ENCODE measurements at places on chromosomes 1 and 21. TPM values are rescaled to one million over a fixed set of nuclear protein-coding genes. Genes with fewer than 3 reads are reported as not detected.
A peak's percentile ranks its signal among the peaks of the same experiment; 100 is the strongest.

GRCh38 chr1:66535061-66535460, 1.1 kb downstream of the SGIP1 start:
- H3K4me3 ChIP-seq = peak overlapping the region; percentile 25
- H3K36me3 ChIP-seq = no peaks in the 10 kb centered on the region
- DNase-seq = no peak
- H3K27ac ChIP-seq = no peak overlapping the region

GRCh38 chr1:186762653-186763052, 66.1 kb upstream of the PLA2G4A start:
- no peak overlapping the region for H3K27ac ChIP-seq
- H3K36me3 ChIP-seq = no peaks in the 10 kb centered on the region
- no peak for DNase-seq

GRCh38 chr1:85042413-85042812, 5.9 kb downstream of the MCOLN3 start:
- no peaks in the 10 kb centered on the region for H3K36me3 ChIP-seq
- no peak overlapping the region for H3K4me3 ChIP-seq
- no peaks in the 10 kb centered on the region for H3K27me3 ChIP-seq
- no peak overlapping the region for H3K27ac ChIP-seq

DNA sequence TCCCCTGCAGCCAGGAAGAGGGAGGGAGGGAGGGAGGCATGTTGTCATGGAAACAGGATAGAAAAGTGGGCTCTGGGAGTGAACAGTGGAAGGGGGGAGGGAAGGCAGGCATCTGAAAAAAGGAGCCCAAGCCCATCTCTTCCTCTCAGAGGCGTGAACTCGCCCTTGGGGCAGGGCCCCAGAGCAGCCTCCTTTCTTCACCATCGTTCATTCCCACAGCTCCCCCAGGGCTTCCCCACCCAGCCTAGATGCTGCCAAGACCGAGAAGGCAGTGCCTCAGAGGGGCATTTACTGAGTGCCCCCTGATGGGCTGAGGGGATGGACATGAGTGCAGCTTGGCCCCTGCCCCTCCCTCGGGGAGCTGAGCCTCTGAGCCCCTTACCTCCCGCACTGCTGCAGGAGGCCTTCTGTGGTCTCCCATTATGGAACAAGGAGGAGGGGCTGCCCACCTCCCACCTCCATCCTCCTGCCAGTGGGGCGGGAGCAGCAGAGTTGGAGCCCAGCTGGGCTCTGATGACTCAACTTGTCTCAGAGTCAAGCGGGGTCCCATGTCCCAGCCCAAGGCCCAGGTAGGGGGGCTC, 39.1 kb upstream of the KIF21B start:
- H3K36me3 ChIP-seq = no peaks in the 10 kb centered on the region
- no peak overlapping the region for H3K27ac ChIP-seq
- H3K27me3 ChIP-seq = no peaks in the 10 kb centered on the region
- no peak overlapping the region for H3K4me3 ChIP-seq
- no peaks in the 10 kb centered on the region for H3K4me1 ChIP-seq
- DNase-seq = no peak

- H3K36me3 ChIP-seq = no peaks in the 10 kb centered on the region
- no peak for DNase-seq
- no peak overlapping the region for H3K4me3 ChIP-seq
- no peak overlapping the region for H3K27ac ChIP-seq
- peaks cover 55% of the 10 kb centered on the region for H3K4me1 ChIP-seq
Measured at GRCh38 chr1:1439546-1440261, 4.2 kb downstream of the VWA1 start.

Gene NR1I3
- total RNA-seq = not detected

DNA sequence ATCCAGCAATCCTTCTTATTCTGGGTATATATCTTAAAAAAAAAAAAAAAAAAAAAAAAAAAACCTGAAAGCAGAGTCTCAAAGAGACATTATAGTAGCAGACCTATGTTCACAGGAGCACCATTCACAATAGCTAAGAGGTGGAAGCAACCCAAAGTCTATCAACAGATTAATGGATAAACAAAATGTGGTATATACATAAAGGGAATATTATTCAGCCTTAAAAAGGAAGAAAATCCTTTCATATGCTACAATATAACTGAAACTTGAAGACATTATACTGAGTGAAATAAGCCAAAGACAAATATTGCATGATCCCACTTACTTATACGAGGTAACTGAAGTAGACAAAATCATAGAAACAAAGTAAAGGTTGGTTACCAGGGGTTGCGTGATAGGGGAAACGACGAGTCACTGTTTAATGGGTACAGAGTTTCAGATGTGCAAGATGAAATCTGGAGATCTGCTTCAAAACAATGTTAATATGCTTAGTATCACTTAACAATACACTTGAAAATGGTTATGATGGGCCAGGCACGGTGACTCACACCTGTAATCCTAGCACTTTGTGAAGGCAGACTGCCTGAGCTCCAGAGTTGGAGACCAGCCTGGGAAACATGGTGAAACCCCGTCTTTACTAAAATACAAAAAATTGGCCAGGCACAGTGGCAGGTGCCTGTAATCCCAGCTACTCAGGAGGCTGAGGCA, 29.5 kb downstream of the PIK3R3 start:
- H3K27ac ChIP-seq = no peak overlapping the region
- no peak overlapping the region for H3K4me3 ChIP-seq
- no peaks in the 10 kb centered on the region for H3K27me3 ChIP-seq
- no peak for DNase-seq
- H3K4me1 ChIP-seq = no peaks in the 10 kb centered on the region

- no peak overlapping the region for H3K4me3 ChIP-seq
- H3K27ac ChIP-seq = no peak overlapping the region
- H3K4me1 ChIP-seq = no peaks in the 10 kb centered on the region
Measured at GRCh38 chr1:2787163-2787911, 14.2 kb downstream of the TTC34 start.

- no peaks in the 10 kb centered on the region for H3K4me1 ChIP-seq
- no peak for DNase-seq
- no peaks in the 10 kb centered on the region for H3K27me3 ChIP-seq
- no peak overlapping the region for H3K4me3 ChIP-seq
- H3K27ac ChIP-seq = no peak overlapping the region
Measured at GRCh38 chr1:160580221-160580812, 1.0 kb upstream of the CD84 start.

Gene CHD5
- 0.20 TPM for total RNA-seq

Gene TNNI3K
- 0.81 TPM for total RNA-seq

GRCh38 chr1:107669996-107670395, 295.0 kb downstream of the VAV3 start:
- H3K27me3 ChIP-seq = no peaks in the 10 kb centered on the region
- peaks cover 7% of the 10 kb centered on the region for H3K4me1 ChIP-seq
- H3K36me3 ChIP-seq = no peaks in the 10 kb centered on the region
- DNase-seq = no peak
- no peak overlapping the region for H3K27ac ChIP-seq
- H3K4me3 ChIP-seq = no peak overlapping the region

GRCh38 chr1:190949939-190950338, 472.3 kb upstream of the BRINP3 start:
- no peaks in the 10 kb centered on the region for H3K27me3 ChIP-seq
- no peaks in the 10 kb centered on the region for H3K36me3 ChIP-seq
- no peak overlapping the region for H3K4me3 ChIP-seq
- DNase-seq = no peak

GRCh38 chr1:147654511-147654910, 15.8 kb downstream of the ACP6 start:
- H3K27ac ChIP-seq = no peak overlapping the region
- H3K4me1 ChIP-seq = no peaks in the 10 kb centered on the region
- peaks cover 10% of the 10 kb centered on the region for H3K36me3 ChIP-seq
- no peak overlapping the region for H3K4me3 ChIP-seq

DNA sequence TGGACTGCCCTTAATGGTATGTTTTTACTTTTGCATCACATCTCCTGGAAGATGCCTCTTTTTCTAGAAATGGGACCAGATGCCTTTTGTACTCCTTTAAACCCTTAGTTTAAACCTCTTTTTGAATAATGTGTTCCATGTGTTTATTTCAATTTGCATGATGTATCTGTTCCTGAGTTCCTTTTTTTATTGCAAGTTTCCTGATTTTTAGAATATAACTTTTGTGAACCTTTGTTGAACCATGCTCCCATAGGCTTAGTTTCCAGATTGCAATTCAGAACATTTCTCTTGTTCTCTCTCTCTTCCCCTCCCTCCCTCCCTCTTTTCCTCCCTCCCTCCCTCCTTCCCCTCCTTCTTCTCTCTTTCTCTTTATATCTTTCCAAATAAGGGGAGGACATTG, 81.9 kb downstream of the RGL1 start:
- H3K27me3 ChIP-seq = no peaks in the 10 kb centered on the region
- no peak overlapping the region for H3K27ac ChIP-seq
- peaks cover 6% of the 10 kb centered on the region for H3K36me3 ChIP-seq
- DNase-seq = no peak
- H3K4me3 ChIP-seq = no peak overlapping the region

Gene OR2T4
- total RNA-seq = not detected

Gene SLFNL1
- 5.3 TPM for total RNA-seq

- no peak overlapping the region for H3K27ac ChIP-seq
- H3K27me3 ChIP-seq = no peaks in the 10 kb centered on the region
- H3K4me3 ChIP-seq = no peak overlapping the region
- H3K36me3 ChIP-seq = no peaks in the 10 kb centered on the region
Measured at GRCh38 chr1:58460469-58460868, 86.1 kb downstream of the OMA1 start.

Measured in upper lobe of left lung (tissue), 6 donors.